OCI-M1 (cell line): ENCODE measurements at places on chromosomes 1 and 21.
A peak's percentile ranks its signal among the peaks of the same experiment; 100 is the strongest.

DNA sequence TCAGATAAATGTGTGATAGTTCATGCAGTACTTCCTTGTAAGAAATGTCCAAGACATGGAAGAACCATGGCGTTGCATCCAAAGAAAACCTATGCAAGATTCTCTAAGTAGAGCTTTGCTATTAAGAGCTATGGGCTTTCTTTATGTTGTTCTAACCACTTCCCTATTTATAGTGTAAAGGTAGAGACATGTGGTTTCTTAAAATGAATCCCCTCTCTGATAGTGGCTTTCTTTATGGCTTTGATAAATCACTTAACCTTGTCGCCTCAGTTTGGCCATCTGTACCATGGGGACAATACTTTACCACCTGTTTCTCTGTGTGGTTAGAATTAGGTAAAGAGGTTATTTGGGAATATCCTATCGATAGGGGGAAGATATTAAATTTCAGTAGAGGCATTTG lies 305.5 kb downstream of the NFIA start:
- no peak for DNase-seq

DNA sequence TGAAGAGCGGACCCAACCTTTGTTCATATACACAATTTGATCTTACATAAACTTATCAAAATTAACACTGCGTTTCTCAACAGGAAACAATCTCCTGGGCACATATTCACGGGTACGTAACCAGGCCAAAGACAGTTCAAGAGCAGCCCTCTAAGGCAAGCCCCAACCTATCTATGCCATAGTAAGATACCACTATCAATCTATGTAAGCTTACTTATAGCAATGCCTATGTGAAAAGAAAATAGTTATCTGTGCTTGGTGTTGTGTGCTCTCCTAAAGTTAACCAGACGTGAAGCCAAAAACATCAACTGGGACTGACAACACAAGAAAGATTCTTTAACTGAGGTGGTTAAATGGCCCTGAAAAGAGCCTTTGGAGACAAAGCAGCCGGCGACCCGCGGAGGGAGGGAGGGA lies 49.4 kb upstream of the BOLA1 start:
- peak; percentile 56 for DNase-seq

- no peak for DNase-seq
These were observed 24.7 kb downstream of the MEF2D start for GRCh38 chr1:156475568-156476500.

DNA sequence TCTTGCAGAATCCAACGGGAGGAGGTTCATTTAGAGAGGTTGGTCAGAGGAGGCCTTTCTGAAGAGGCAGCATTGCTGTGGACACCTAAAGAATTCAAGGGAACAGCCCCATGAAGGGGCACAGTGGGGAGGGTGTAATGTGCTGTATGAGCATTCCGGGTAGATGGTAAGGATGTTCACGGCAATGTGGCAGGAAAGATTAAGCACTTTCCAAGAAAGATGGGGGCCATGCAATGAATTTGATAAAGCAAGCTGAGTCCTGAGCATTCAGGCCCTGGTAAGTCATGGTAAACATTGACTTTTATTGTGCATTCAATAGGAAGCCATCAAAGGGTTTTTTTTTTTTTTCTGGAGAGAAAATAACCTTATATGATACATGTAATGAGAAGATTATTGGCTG lies 166.6 kb downstream of the GREM2 start:
- DNase-seq, result peak; percentile 19

GRCh38 chr1:78044796-78045562 lies 787 bp upstream of the GIPC2 start:
- DNase-seq, result no peak

GRCh38 chr1:227896710-227897655 lies 50.7 kb downstream of the WNT9A start:
- no peak for DNase-seq

DNA sequence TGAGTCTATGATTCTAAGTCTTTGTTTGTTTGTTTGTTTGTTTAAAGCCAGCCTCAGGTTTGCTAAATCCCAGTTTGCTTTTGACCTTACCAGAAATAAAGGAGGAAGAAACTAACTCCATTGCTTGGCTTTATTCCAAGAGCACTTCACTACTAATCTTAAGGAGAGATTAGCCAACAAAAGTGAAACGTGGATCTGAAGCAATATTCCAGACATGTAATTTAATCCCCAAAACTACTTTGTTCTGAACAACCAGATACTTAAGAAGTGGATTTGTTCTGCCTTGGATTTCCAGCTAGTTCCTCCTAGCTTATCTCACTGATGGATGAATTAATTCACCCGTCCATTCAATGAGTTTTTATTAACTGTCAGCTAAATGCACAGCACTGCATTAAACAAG lies 15.9 kb upstream of the CEP350 start:
- DNase-seq, result peak; percentile 62

DNA sequence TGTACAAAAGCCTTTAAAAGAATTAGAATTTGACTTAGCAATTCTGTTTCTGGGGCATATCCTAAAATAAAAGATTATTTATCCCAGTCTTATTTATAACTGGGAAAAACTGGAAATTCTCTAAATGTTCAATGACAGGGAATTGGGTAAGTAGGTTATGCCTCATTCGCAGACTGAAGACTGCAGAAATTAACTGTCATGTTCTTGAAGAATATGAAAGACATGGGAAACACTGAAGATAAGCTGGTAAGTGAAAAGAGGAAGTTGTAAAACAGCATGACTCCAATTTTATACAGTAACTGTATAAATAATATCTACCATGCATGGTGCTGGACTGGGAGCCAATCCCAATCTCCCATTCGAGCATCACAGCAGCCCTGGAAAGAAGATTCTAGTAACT lies 50.6 kb upstream of the SLC2A1 start:
- DNase-seq, result peak; percentile 87

- no peak for DNase-seq
These were observed 17.3 kb upstream of the C1orf159 start for GRCh38 chr1:1132956-1133750.

DNA sequence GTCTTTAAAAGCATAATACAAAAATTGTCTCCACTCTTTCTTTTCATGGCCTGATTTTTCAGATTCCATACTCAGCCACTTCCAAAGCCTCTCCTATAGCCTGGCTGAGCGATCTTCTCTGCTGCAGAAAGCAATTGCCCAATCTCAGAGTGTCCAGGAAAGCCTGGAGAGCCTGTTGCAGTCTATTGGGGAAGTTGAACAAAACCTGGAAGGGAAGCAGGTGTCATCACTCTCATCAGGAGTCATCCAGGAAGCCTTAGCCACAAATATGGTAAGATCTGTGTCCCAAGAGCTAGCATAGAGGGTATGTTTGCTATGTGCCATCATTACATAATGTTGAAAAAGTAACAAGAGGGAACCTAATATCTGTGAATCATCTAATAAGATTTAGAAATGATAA lies 130.7 kb upstream of the BMP8A start:
- DNase-seq, result no peak

- DNase-seq, result no peak
These were observed 64.8 kb upstream of the PPM1J start for GRCh38 chr1:112779665-112780526.

- no peak for DNase-seq
These were observed 23.5 kb upstream of the RNU1-4 start for GRCh38 chr1:16716691-16717335.

DNA sequence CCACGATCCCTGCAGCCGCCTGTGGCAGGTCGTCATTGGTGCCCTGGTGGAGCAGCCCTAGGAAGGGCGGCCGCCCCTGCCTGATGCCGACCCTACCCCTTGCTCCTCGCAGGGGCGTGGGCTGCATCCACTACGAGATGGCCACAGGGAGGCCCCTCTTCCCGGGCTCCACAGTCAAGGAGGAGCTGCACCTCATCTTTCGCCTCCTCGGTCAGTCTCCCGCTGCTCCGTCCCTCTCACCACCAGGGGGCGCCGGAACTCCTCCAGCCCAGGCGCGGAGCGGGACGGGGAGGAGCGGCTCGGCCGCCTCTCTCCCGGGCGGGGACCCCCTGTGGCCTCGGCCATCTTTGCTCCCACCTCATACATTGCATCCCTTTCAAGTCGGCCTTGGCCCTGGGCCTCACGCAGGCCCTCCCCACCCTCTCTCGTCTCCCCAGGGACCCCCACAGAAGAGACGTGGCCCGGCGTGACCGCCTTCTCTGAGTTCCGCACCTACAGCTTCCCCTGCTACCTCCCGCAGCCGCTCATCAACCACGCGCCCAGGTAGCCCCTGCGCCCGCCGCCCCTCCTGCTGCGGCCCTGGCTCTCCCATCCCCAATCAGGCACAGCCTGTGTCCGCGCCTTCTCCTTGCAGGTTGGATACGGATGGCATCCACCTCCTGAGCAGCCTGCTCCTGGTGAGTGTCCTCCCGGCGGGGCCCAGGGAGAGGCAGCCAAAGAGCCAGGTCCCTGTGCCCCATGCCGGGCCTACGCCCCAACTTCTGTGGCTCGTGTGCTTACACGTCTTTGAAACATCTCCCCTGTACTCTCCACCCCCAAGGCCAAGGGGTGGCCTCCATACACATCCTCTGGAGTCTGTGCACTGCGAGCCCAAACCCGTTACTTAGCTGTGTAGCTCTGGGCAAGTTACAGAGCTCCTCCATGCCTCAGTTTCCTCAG lies 24.7 kb downstream of the CDK18 start:
- peak; percentile 77 for DNase-seq

DNA sequence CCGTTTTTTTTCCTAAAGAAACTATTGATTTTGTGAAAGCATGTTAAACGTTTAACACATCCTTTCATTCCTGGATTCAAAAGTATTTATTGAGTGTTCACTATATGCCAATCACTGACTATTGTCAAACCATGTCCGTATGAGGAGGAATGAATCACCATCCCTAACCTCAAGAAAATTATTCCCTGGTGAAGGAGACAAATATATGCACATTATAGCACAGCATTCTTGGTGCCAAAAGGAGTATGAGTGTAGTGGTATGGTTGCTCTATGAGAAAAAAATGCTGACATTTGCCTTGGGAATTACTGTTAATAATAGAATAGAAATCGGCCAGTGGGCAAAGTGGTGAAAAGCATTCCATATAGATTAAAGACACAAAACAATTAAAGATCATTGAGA lies 1390.1 kb downstream of the MRPL39 start:
- no peak for DNase-seq

GRCh38 chr1:197928849-197929336 lies 11.7 kb downstream of the LHX9 start:
- peak; percentile 94 for DNase-seq

DNA sequence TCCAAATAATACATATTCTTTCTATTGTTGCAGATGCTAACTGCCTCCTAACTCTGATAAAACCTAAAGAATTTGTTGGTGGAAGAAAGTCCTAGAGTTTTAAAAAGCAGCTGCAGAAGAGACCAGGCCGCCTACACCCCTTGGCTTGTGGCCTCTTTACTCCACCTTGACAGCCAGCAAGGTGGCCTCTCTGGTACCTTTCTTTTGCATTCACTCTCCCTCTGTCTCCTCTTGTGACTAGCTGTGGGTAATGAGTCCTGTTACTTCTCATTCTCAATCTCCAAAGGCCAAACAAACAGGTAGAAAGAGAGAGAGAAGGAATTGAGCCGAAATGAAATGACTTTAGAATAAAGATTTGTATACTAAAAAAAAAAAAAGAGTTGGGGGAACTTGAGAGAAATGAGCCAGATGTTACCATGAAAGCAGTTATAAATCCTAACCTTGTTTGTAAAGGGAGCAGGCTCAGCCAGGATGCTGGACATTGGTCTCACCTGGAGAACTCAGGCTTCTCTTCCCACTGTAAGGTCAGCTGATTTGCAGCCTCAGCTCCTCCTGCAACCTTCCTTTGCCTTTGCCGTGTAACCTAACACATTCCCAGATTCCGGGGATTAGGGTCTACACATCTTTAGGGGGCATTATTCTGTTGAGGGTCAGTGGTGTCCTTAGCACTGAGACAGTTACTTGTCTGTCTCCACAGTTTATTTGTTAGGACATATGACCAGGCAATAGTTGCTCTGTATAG lies 164.1 kb upstream of the IRF2BP2 start:
- DNase-seq, result no peak

DNA sequence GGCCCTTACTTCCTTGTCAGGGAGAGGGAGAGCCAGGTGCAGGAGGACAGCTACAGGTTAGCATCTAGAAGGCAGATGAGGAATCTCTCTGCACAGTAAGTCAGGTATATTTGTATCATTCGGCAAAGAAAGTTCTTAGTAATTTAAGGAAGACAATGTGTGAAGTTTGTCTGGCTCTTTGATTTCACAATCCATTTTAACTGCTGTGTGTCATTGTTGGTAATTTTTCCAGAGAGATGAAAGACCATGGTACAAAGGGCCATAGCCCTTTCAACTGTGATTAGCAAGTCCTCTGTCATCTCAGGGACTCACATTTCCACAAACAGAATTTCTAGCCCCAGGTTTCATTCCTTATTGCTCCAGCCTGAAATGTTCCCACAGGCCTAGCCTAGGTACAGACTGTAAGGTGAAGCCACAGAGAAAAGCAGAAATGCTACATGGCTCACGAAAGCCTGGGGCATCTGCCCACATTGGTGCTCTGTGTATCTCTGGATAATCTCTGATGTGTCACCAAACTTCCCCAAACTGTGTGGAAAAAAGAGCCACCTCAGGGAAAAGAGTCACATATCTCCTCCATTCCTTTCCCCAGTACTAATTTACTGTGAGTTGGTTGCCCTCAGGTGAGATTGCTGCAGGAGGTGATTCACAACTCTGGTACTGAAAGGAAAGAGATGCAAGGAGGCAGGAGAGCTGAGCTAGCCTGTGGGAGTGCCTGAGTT lies 70.6 kb downstream of the SYT6 start:
- DNase-seq, result peak; percentile 55

- no peak for DNase-seq
These were observed 31.1 kb downstream of the MRAP start for GRCh38 chr21:32329776-32330175.

DNA sequence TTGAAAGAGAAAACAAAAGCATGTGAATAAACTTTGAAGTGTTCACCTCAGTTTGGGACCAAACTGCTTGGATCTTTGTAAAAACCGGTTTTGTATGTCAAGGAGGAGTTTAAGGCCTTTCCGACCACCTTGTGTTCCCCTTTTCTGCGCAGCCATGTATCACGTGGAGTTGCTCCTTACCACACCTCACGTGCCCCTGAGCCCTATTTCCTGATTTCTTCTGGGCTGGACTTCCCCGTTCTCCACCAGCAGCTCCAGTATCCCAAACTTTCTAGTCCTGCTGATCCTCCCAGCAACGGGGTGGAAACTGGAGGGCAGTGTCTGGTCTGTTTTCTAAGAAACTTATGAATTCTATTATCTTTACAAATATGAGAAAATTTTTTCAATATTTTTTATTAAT lies 1.6 kb upstream of the SH3D21 start:
- DNase-seq, result no peak
